ENCODE measurements at places on chromosomes 3 and 15.

- no peak for DNase-seq
Observed at GRCh38 chr3:99509224-99509623, 129.2 kb upstream of the COL8A1 start.

DNA sequence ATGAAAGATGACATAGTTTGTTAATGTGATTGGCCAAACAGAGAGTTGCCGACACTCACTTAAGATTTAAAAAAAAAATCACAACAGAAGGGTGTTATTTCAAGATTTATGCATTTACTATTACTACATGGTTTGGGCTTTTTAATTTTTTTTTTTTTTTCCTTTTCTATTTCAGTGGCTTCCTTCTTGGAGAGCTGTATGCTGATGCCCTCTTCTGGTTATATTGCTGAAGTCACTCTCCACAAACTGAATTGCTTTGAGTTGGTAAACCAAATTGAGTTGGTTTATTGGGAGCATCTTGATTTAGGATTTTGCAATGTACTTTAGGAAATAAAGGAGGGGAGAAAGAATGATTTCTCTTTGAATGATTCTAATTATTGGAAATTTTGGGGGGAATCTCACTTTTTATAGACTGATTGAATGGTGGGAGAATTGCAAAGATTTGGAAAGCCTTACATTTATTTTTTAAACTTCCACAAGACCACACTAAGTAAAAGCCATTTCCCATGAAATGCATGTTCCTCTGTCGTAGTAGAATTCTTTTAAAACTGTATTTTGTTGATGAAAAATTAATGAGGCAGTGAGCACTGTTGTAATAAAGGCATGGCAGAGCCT lies 186.6 kb upstream of the FEZF2 start:
- no peak for DNase-seq

DNA sequence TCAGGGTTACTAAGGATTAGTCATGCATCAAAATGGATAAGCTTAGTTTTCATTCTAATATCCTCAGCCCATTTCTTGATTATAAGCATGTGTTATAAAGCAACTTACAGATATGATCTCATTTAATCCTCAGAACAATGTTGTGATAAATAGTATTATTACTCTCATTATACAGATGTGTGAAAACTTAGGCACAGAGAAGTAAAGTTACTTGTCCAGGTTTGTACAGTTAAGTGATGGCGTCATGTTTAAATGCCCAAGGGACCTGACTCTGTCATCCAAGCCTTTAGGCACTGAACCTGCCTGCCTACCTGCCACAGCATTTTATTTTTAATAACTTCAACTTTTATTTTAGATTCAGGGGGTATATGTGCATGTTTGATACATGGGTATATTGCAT lies 472.9 kb upstream of the SEMA6D start:
- no peak for DNase-seq

GRCh38 chr3:163543662-163544061 lies 1534.6 kb downstream of the SI start:
- no peak for DNase-seq

DNA sequence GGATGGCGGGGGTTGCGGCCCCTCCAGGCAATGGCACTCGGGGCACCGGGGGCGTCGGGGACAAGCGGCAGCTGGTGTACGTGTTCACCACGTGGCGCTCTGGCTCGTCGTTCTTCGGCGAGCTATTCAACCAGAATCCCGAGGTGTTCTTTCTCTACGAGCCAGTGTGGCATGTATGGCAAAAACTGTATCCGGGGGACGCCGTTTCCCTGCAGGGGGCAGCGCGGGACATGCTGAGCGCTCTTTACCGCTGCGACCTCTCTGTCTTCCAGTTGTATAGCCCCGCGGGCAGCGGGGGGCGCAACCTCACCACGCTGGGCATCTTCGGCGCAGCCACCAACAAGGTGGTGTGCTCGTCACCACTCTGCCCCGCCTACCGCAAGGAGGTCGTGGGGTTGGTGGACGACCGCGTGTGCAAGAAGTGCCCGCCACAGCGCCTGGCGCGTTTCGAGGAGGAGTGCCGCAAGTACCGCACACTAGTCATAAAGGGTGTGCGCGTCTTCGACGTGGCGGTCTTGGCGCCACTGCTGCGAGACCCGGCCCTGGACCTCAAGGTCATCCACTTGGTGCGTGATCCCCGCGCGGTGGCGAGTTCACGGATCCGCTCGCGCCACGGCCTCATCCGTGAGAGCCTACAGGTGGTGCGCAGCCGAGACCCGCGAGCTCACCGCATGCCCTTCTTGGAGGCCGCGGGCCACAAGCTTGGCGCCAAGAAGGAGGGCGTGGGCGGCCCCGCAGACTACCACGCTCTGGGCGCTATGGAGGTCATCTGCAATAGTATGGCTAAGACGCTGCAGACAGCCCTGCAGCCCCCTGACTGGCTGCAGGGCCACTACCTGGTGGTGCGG lies 1.9 kb downstream of the CHST2 start:
- peak; percentile 77 for DNase-seq

DNA sequence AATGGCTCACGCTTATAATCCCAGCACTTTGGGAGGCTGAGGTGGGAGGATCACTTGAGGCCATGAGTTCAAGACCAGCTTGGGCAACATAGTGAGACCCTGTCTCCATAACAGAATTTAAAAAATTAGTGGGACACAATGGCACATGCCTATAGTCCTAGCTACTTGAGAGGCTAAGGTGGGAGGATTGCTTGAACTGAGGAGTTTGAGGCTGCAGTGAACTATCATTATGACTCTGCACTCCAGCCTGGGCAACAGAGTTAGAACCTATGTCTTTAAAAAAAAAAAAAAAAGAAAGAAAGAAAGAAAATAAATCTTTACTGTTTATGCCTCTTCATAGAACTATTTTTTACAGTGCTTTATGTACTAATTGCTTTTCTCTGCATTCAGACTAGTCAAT lies 84.6 kb upstream of the LMOD3 start:
- no peak for DNase-seq

GRCh38 chr15:77180757-77181156 lies 109.8 kb upstream of the TSPAN3 start:
- DNase-seq, result no peak

All from femur (tissue), 1 donor.